ENCODE measurements at places on chromosomes 5 and 9.

GRCh38 chr5:54226215-54226614 is 84.2 kb downstream of the ARL15 start:
- no peak for DNase-seq

DNA sequence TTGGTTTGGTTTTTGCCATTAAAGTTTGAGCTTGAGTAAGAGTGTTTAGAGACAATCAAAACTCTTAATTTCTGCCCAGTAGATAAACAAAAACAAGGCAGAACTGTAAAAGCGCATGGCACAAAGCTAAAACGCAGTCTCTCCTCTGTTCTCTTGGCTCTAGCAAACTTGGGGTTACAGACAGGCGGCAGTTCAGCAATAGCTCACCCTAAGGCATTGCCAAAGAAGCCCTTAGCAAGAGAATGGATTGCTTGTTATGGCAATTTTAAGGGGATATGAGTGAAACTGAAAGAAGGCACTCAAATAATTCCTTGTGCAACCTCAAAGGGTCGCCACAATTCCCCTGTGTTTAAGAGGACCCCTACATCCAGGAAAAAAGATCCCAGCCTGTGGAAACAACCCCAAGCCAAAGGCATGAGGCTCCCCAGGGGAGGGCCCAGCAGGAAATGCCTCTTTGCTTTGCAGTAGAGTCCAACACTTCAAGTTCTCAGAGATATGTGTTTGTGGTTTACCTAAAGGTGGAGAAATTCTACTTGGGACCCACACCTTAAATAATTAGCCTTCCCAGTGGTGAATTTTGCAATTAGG is 317.0 kb upstream of the MPDZ start:
- DNase-seq: no peak

DNA sequence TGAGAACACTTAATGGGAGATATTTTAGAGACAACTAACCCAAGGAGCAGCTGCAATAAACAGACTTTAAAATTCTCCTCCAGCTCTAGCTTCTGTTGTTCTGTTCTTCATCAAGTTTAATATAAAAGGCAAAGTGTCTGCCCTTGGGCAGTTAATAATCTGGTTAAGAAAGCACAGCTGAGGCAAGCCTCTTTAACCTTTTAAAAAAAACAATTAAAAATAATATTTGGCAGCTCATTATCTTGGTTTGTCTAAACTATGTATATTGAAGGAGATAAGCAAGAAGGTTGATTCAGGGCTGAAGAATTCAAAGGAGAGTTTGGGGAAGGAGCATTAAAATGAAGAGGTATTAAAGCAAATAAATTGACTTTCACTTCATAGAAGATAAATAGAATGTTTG is 75.4 kb downstream of the TSSK1B start:
- no peak for DNase-seq

DNA sequence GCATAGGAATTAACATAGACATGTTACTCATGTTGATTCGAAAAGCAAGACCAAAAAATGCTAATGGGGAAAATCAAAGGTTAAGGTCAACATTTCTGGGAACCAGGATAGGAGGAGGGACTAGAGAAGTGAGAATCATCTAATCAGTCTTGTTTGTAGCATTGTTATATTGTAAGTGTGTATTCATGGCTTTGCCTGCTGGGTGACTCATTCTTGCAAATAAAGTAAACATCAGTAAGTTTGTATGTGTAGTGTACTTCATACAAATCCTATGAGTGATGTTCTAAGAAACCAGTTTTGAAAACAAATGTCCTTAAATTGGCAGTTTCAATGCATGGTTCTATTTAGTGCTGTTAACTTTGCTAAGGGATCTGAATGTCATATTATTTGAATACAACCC is 79.0 kb upstream of the TMEM252 start:
- no peak for DNase-seq

DNA sequence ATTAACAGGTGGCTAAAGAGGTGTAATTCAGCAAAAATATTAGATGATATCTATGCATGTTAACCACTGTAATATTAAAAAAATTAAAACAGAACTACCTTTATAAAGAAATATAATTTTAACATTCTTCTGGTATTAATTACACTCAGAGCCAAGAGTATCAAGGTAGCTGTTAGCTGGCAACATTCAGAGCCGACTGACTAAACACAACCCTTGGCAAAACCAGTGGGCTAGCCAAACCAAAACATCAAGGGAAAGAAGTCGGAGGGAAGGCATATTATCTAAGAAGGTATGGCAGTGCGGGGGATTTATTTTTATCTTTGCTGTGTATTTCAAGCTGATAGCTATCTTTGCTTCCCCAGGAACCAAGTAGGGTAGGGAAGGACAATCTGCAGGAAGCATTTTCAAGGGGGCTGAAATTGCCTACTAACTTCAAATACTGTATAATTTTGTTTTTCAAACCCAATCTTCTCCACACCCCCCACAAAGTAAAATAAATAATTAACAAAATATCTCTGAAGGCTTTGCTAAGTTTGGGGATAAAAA is 24.0 kb downstream of the ELL2 start:
- no peak for DNase-seq

GRCh38 chr9:1461812-1462211 is 411.7 kb downstream of the DMRT2 start:
- DNase-seq: no peak

DNA sequence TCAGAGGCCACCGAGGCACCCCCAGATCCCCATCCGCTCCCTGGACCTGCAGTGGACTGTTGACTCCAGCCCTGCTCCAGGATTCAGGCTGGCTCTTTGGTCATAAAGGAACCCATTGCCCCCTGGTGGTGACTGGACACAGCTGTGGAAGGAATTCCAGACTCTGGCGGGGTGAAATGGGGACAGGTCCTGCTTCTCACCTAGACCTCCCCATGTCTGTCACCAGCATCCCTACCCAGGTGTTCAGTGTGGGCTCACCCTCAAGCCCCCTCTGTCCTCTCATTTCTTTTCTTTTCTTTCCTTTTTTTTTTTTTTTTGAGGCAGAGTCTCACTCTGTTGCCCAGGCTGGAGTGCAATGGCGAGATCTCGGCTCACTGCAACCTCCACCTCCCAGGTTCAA is 25.5 kb upstream of the STXBP1 start:
- DNase-seq: no peak

DNA sequence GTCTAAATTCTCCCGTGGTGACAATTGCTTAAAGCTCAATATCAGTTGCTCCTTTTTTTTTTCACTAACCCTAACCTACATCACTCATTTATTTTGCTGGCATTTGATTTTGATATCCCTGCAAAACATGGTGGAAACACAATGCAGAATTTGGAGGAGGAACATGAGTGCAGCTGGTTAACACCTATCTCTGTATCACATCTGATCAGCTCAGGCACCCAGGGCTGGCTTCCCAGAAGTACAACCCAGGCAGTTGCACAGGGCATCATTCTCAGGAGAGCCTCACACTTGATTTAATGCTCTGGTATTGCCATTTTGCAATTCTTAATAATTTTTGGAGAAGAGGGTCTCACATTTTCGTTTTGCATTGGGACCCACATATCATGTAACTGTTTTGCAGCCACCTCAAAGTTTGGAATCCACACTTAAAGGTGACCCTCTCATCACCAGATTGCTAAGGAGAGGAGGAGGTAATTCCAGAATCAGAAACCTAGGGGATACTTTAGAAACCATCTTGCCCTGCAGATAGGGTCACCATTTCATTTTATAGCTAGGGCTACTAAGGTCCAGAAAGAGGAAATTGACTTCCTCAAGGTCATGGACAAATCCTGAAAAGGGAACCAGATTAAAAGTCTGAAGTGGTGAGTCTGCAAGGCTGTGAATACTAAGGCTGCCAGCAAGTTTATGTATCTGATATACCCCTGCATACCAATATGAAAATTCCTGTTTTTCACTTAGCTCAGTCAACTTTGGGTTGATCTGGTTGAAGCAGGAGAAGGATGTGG is 19.3 kb upstream of the ADAM19 start:
- no peak for DNase-seq

GRCh38 chr5:177472460-177473442 is 683 bp downstream of the DBN1 start:
- peak; percentile 49 for DNase-seq

DNA sequence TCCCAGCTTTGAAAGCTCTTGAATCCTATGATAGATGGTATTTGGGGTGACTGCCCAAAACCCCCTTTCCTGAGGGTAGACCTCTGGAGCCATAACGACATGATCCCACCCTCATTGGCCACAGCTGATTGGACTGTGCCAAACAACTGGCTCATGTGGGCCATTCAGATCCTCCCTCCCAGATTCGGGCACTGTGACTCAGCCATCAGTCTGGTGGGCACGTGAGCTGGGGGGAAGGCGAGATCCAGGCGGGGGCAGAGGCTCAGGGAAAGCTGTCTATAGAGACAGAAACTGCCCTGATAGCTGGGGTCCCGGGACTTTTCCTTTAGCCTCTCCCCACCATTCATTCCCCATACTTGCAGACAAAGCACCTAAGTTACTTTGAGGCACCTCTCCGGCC is 15.1 kb upstream of the NCS1 start:
- DNase-seq: no peak

DNA sequence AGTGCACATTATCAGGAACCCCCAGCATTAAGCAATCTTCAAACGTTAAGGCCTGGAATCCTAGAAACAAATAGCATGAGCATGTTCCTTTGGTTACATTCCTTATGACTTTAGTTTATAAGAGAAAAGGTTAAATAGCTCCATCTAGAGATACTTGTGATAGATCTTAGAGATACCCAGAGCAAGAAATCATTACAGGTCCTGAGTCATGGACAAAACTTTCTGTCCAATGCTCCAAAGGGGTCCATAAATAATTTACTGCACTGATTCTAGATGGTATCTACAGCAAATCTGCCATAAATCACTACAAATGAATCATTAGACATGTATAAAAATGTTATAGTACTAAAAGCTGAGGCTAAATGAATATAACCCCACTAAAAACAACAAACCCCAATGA is 139.6 kb downstream of the HTR1A start:
- DNase-seq: no peak

DNA sequence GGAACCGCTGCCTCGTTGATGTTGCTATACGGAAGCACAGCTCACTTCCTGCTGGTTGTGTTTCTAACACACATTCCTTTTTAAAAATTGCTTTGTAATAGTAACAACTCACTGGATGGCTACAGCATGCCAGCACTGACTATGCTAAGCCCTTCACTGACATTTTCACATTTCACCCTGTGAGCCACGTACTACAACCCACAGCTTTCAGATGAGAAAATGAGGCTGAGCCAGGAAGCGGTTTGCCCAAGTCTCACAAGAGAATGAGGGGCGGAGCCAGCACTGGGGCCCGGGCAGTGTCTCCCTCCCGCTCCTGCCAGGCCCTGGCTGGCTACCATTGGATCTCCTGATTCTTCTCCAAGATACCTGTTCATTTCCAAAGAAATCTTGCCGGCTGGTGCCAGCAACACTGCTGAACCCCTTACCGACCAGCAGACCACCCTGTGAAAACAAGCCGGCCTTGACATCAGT is 38.3 kb downstream of the FAM78A start:
- DNase-seq: peak; percentile 88

DNA sequence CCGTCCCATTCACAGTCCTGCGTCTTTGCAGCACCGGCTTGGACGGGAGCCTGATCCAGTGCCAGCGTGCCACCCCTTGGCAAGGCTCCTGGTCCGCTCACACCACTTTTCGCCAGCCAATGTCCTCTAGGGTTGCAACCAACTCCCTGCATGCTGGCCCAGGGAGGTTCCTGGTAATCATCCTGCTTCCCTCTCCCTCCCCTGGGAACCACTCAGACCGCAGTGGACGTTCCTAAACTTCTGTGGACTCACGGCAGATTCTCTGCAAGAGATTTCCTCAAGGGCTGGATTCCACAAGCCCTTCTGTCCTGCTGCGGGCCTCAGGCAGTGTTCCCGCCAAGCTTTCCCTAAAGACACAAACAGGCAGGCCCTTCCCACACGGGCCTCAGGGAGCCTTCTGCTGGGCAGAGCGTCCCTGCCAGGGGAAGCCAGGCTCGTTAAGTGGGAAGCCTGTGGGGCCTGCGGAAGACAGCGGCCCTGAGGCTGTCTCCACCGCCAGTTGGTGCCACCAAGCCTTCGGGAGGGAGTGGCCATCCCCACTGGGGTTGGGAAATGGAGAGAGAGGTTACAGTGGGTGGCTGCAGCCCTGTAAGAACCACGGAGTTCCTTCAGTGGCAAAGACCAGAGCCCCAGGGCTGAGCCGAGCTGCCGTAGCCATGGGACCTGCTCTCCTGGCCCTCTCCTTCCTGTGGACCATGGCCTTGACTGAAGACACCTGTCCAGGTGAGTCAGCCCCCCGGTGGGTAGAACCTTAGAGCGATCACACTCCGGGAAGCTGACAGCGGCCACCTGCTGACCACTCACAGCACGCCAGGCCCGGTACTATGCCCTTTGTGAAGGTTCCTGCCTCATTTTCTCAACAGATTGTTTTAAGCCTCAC is 16.4 kb upstream of the FCN2 start:
- DNase-seq: no peak

DNA sequence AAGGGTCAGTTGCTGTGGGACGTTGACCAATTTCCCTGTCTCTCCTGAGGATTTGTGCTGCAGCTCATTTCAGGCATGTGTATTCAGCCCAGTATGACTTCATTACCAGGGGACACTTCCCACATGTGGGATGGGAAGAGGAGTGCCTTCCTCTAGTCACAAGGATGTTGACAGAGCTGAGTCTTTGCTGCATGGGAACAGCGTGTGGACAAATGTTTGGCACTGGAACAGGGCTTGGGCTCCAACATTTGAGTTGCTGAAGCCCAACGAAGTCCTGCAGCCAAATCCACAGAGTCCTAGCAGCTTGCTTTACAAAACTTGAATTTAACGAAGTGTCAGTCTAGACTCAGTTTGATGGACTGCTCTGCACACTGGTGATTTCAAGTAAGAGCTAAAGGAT is 283.2 kb downstream of the SH3GL2 start:
- DNase-seq: no peak

GRCh38 chr5:107425541-107426031 is 245.2 kb downstream of the EFNA5 start:
- DNase-seq: no peak

GRCh38 chr5:146718609-146719008 is 159.9 kb downstream of the PPP2R2B start:
- no peak for DNase-seq

DNA sequence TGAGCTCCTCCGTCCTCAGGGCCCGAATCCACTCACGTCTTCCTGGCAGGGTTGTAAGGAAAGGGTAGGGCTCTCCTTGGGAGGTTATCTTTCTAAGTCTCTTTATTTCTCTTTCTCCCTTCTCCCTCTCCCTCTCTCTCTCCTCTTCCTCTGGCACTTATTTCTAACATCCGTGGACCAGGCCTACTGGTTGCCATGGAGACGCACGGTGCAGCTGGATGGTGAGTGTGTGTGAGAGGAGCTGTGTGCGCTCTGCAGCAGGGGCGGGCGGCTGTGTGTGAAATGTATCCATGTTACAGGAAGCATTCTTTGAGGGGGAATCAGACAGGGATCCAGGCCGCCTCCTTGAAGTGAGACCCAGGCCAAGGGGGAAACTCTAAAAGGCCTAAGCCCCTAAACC is 32.2 kb downstream of the PCDH1 start:
- DNase-seq: no peak

- no peak for DNase-seq
These were observed 6.3 kb upstream of the KCNIP1 start for GRCh38 chr5:170497311-170498038.

GRCh38 chr9:108844391-108844790 is 11.4 kb downstream of the ACTL7B start:
- DNase-seq: no peak

Measured in thymus (tissue), 14 donors.